Left ventricle myocardium inferior (tissue), 1 donor: ENCODE measurements at places on chromosomes 2 and 18. TPM values are rescaled to one million over a fixed set of nuclear protein-coding genes. Genes with fewer than 3 reads are reported as not detected.

OTOS gene
- total RNA-seq = not detected

DNA sequence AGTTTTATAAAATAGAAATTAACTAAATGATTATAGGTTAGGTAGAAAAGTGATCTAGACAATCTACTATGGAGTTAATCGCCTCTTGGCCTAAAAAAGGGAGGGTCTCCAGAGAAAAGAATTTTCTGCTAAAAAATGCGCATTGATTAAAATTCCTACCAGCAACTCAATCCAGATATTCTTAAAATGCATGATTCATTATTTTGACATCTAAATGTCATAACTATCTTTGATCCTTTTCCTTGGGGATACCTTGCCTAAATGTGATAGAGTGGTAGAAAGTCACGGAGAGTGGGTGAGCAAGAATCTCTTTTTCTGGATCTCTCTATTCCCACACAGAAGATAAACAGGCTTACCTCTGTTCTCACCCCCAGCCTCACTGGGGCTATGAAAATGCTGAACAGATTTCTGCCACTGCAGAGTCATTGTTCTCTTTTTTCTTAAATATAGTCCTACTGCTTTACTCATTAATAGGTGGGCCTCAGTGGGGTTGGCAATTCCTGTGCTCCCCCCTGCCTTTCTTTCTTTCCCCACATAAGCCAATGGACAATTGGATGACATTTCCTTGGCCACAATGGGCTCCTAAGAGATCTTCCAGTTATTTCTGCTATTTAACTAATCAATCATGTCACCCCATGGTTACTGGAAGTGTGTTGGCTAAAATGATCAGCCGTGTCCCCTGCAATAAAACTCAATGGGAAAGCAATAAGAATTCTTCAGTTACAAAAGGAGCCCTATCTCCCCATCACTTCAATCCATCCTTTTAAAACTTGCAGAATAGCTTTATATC is 5.8 kb upstream of the ASXL3 start:
- H3K4me1 ChIP-seq = peaks cover 6% of the 10 kb centered on the region
- no peaks in the 10 kb centered on the region for H3K36me3 ChIP-seq
- no peaks in the 10 kb centered on the region for H3K27me3 ChIP-seq
- no peak overlapping the region for H3K4me3 ChIP-seq
- no peak overlapping the region for H3K27ac ChIP-seq

PXDN gene
- total RNA-seq = 15.7 TPM

GRCh38 chr2:143341478-143341877 is 212.3 kb downstream of the ARHGAP15 start:
- no peak overlapping the region for H3K4me3 ChIP-seq
- no peak overlapping the region for H3K27ac ChIP-seq
- no peaks in the 10 kb centered on the region for H3K36me3 ChIP-seq

MEP1B gene
- not detected for total RNA-seq

GRCh38 chr2:219616550-219616949 is 10.9 kb upstream of the SLC4A3 start:
- H3K36me3 ChIP-seq = peaks cover 27% of the 10 kb centered on the region
- peak overlapping the region; percentile 87 for H3K27ac ChIP-seq
- H3K27me3 ChIP-seq = no peaks in the 10 kb centered on the region

C1GALT1C1L gene
- total RNA-seq = 1.2 TPM

DNA sequence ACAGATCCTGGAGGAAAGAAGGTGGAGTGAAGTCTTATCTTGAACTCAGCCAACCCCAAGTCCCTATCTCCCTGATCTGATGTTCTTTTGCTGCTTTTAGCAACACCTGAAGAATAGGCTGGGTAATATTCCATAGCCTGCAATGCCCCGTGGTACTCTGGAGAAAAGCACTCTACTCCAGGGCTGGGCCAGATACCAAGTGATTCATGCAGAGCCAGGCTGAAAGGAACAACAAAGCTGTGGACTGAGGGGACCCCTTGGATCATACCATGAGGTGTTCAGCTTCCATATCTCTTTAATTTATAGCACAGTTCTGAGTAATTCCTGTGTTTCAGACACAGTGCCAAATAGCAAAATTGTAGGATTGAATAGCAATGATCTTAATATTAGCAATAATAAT is 130.6 kb downstream of the NXPH2 start:
- no peak for DNase-seq
- no peak overlapping the region for H3K27ac ChIP-seq
- H3K4me1 ChIP-seq = no peaks in the 10 kb centered on the region
- H3K4me3 ChIP-seq = no peak overlapping the region
- no peaks in the 10 kb centered on the region for H3K27me3 ChIP-seq

HNMT gene
- 11.7 TPM for total RNA-seq

DNA sequence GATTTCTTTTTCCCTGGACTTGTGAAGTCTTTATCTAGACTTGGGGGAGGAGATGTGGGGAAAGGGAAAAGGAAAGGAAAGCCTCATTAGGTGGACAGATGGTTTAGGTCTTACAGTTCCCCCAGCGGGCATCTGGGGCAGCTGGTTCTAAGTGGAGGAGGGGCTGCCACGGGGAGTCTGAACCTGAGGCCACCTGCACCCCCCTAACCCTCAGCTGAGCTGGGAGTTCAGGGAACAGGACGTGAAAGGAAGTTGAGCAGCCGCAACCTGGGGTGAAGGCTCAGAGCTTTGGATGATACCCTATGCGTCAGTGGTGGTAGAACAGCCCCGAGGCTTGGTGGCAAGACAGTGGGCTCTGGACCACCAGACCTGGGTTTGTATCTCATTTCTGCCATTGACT is 26.8 kb downstream of the ITM2C start:
- no peak for DNase-seq
- no peaks in the 10 kb centered on the region for H3K4me1 ChIP-seq
- H3K27ac ChIP-seq = no peak overlapping the region
- H3K36me3 ChIP-seq = no peaks in the 10 kb centered on the region
- peaks cover 16% of the 10 kb centered on the region for H3K27me3 ChIP-seq

DNA sequence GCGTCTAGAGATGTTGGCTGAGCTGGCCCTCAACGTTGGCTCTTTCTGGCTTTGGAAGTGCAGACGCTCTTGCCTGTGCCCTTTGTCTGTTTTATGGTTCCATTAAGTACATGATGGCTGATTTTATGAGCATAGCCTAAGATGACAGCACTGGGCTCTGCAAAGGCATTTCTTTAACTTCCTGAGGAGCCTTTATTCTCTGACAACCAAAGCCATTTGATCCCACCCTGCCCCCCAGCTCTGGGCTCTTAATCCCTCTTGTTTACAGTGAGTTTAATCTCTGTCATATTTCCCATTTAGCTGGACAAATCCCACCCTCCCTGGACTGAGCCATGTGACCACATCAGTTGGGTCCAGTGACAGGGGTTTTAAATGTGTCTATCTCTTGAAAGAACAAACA is 195.9 kb downstream of the ACKR3 start:
- no peak overlapping the region for H3K27ac ChIP-seq
- no peaks in the 10 kb centered on the region for H3K36me3 ChIP-seq
- no peaks in the 10 kb centered on the region for H3K4me1 ChIP-seq
- no peak for DNase-seq
- H3K27me3 ChIP-seq = no peaks in the 10 kb centered on the region
- H3K4me3 ChIP-seq = no peak overlapping the region

CXCR4 gene
- total RNA-seq = 3.2 TPM

COL4A4 gene
- total RNA-seq = 8.9 TPM

YIPF4 gene
- total RNA-seq = 70.1 TPM

GRCh38 chr2:99240431-99240830 is 15.0 kb downstream of the LYG2 start:
- H3K27ac ChIP-seq = no peak overlapping the region
- no peak for DNase-seq
- H3K4me1 ChIP-seq = no peaks in the 10 kb centered on the region
- H3K4me3 ChIP-seq = no peak overlapping the region
- H3K27me3 ChIP-seq = no peaks in the 10 kb centered on the region
- no peaks in the 10 kb centered on the region for H3K36me3 ChIP-seq

IFIH1 gene
- 6.0 TPM for total RNA-seq

DNA sequence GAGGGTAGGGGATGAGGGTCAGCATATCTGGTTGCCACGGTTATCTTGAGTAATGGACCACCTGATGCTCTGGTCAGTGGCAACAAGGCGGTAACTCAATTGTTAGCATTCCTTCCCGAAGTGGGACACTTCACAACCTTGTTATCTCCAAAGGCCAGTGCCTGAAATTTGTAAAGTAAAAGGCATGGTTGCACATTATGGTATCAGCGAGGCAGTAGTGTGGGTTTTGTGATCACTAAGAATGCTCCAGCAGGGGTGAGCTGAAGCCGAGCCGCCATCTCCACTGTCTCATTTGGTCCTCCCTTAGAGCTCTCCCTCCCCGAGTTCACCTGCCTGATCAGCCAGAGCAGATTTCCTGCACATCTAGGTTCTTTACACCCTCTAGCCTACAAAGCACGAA is 50.5 kb upstream of the LGALSL start:
- no peaks in the 10 kb centered on the region for H3K27me3 ChIP-seq
- peak overlapping the region; percentile 89 for H3K27ac ChIP-seq
- peak overlapping the region; percentile 28 for H3K4me3 ChIP-seq
- peaks cover 53% of the 10 kb centered on the region for H3K4me1 ChIP-seq
- DNase-seq = no peak

SFTPB gene
- total RNA-seq = not detected

DNA sequence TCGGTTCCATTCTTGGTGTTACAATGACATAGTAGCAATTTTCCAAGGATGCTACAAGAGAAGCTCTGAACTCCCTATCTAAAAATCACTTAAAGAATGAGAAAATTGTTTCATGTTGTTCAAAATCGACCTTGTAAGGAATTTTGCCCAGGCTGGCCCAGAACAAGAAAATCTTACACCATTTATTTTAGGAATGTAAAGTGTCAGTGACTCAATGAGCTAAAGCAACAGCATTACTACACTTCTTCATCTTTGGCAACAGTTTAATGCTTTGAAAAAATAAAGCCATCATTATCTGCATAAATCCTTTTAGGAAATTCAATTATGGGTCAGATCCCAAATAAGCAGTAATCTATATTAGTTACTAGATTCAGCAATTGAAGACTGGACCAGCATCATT is 38.6 kb downstream of the SLC25A12 start:
- no peak overlapping the region for H3K27ac ChIP-seq
- no peaks in the 10 kb centered on the region for H3K27me3 ChIP-seq
- H3K4me1 ChIP-seq = peaks cover 45% of the 10 kb centered on the region
- no peak for DNase-seq
- H3K4me3 ChIP-seq = no peak overlapping the region
- peaks cover 22% of the 10 kb centered on the region for H3K36me3 ChIP-seq

DNA sequence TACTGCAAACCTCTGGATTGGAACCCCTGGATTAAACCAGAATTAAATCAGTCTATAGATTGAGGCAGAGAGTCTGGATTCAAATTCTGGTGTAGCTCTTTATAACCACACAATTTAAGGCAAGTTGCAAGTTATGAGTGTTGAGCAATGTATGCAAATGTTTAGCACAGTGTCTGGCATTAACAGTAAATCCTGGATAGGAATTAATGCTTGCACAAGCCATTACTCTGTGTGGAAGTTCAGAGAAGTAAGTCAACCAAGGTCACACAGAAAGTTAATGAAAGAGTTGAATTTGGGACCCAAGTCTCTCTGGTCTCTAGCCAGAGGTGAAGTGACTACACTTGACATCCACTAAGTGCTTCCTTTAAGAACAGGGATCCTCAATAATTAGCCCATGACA is 2.0 kb upstream of the MARCO start:
- peak overlapping the region; percentile 16 for H3K27ac ChIP-seq
- H3K27me3 ChIP-seq = peaks cover 37% of the 10 kb centered on the region
- H3K36me3 ChIP-seq = no peaks in the 10 kb centered on the region
- no peak for DNase-seq
- H3K4me3 ChIP-seq = no peak overlapping the region
- H3K4me1 ChIP-seq = no peaks in the 10 kb centered on the region

MSTN gene
- total RNA-seq = not detected

DNA sequence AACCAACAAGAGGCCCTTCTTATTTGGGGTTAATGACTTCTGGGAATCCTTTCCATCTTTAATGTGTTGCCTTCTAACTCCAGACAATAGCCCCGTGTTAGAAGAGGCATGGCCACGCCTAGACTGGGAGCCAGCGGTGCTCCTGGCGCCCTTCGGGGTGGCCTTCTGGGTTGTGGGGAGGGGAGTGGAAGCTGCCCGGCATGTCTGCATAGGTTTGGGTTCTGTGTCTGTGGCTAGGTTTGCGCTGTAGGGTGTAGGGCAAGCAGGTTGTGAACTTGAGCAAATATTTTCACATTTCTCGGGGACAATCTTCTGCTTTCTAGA is 40.4 kb downstream of the CELF4 start:
- peaks cover 96% of the 10 kb centered on the region for H3K27me3 ChIP-seq
- H3K27ac ChIP-seq = no peak overlapping the region
- H3K36me3 ChIP-seq = no peaks in the 10 kb centered on the region
- peak overlapping the region; percentile 41 for H3K4me3 ChIP-seq

SP140 gene
- 1.3 TPM for total RNA-seq

MAPRE3 gene
- 57.4 TPM for total RNA-seq

GRCh38 chr2:146651361-146651760 is 1193.5 kb upstream of the ACVR2A start:
- H3K36me3 ChIP-seq = no peaks in the 10 kb centered on the region
- H3K4me1 ChIP-seq = no peaks in the 10 kb centered on the region
- H3K4me3 ChIP-seq = no peak overlapping the region
- H3K27ac ChIP-seq = no peak overlapping the region
- no peak for DNase-seq

- peaks cover 36% of the 10 kb centered on the region for H3K4me1 ChIP-seq
- no peak for DNase-seq
- H3K36me3 ChIP-seq = no peaks in the 10 kb centered on the region
- H3K27me3 ChIP-seq = no peaks in the 10 kb centered on the region
- no peak overlapping the region for H3K27ac ChIP-seq
These were observed 50.7 kb upstream of the HAAO start for GRCh38 chr2:42843131-42843530.

DNA sequence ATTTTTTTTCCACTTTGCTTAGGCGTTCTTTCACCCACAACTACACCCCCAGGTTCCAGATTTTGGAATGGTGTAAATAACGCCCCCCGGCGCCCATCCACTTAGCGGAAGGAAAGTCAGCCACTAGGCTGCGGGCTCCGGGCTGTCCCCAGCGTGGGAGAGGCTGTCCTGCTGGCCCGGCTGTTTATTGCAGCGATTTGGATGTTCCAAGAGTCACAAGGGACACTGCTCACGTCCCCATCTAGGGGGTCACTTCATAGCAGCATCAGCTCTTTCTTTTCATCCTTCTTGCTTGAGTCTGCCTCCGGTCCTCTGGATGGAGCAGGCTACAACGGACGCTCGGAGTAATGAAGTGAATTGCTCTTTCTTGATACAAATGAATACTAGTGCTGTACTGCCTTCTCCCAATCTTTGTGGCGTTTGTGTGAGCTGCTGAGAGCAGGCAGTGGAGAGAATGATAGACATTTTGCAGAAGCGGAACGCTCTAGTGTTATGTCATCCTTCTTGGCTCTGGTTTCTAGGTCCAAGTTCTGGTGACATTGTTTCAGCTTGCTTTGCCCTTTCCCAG is 50.7 kb upstream of the PAIP2B start:
- H3K36me3 ChIP-seq = no peaks in the 10 kb centered on the region
- H3K4me3 ChIP-seq = peak overlapping the region; percentile 71
- peak; percentile 72 for DNase-seq
- no peaks in the 10 kb centered on the region for H3K27me3 ChIP-seq
- H3K27ac ChIP-seq = peak overlapping the region; percentile 88
- peaks cover 57% of the 10 kb centered on the region for H3K4me1 ChIP-seq

DNA sequence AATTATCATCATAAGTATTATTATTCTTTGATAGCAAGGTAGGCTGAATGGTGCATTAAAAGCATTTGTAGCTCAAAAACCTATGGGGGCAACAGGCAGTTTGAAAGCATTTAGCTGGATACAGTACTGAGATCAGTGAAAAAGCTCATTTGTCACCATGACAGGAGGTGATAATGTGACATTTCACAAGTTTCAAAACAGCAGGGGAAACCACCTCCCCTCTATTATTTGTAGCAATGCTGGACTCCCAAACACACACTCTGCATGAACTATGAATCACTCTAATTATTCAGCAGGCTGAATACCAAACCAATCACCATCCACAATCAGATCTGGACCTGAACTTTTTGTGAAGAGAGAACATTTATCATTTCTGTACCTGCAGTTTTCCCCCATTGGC is 63.4 kb downstream of the MYO5B start:
- no peaks in the 10 kb centered on the region for H3K36me3 ChIP-seq
- DNase-seq = no peak
- H3K4me3 ChIP-seq = no peak overlapping the region
- no peaks in the 10 kb centered on the region for H3K4me1 ChIP-seq
